Activated T-cell treated with anti-CD3 and anti-CD28 coated beads, Interleukin-2, amount 50 U/mL, for 72 hours (primary cell): ENCODE measurements at places on chromosomes 5 and 9. TPM values are rescaled to one million over a fixed set of nuclear protein-coding genes. Genes with fewer than 3 reads are reported as not detected.

The ETF1 gene
- 111 TPM for total RNA-seq

The KLHL3 gene
- 8.3 TPM for total RNA-seq

The GRPEL2 gene
- 42.7 TPM for total RNA-seq

The ISL1 gene
- total RNA-seq, result not detected

The GLDC gene
- 1.2 TPM for total RNA-seq

The JADE2 gene
- total RNA-seq, result 88.8 TPM

The SPINK13 gene
- total RNA-seq, result not detected

The PFN3 gene
- total RNA-seq, result not detected

The PDE8B gene
- 0.07 TPM for total RNA-seq

DNA sequence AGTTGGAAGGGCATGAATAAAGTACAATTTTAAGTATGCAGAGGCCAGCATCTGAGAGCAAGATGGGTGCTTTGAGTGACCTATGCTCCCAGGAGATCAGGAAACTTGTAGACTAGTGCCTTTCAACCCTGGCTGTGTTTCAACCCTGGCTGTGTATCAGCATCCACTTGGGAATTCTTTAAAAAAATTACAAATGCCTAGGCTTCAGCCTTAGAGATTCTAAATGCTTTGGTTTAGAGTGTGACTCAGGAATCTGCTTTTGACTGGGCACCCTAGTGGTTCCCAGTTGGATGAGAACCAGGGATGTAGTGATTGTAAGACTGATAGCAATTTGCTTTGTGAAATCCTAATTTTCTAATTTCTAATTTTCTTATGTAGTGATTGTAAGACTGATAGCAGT lies 65.6 kb downstream of the RALGPS1 start:
- no peak overlapping the region for H3K27ac ChIP-seq
- H3K4me3 ChIP-seq, result no peak overlapping the region
- DNase-seq, result no peak
- peaks cover 88% of the 10 kb centered on the region for H3K27me3 ChIP-seq
- peaks cover 9% of the 10 kb centered on the region for H3K36me3 ChIP-seq

GRCh38 chr5:11905206-11905605 lies 960 bp upstream of the CTNND2 start:
- peaks cover 13% of the 10 kb centered on the region for H3K4me1 ChIP-seq
- H3K36me3 ChIP-seq, result no peaks in the 10 kb centered on the region
- H3K4me3 ChIP-seq, result peak overlapping the region; percentile 74
- H3K27me3 ChIP-seq, result peaks cover 26% of the 10 kb centered on the region
- no peak for DNase-seq

GRCh38 chr5:108617467-108618435 lies 129.9 kb upstream of the FER start:
- no peaks in the 10 kb centered on the region for H3K36me3 ChIP-seq
- no peak overlapping the region for H3K4me3 ChIP-seq
- H3K4me1 ChIP-seq, result no peaks in the 10 kb centered on the region
- no peak for DNase-seq
- peaks cover 19% of the 10 kb centered on the region for H3K27me3 ChIP-seq

DNA sequence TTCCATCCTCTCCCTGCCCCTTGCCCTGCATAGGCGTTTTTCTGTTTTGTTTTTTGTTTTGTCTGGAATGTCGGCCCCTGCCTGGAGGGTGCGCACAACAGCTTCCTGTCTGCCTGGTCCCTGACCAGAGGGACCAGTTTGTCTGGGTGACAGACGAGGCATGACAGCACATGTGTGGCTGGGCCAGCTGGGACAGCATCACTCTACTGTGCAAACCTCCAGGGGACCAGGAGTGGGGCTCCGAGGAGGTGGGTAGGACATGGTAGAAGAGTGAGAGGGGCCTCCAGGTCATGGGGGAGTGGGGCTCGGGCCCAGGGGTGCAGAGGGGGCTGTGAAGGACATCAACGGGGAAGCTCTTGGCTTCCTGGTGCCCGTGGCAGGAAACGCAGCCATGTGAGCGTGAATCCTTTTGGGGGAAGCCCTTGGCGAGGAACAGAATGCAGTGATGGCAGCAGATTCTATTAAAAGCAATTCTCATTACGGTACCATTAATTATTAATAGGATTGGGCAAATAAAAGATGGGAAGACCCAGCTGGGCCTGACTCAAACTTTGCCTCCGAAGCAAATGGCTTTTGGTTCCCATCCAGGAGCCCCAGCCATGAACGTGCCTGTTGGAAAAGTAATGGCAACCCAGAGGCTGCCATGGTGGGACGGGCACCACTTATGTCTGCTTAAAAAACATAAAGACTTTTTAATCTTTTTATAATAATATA lies 184.4 kb upstream of the IER5L start:
- no peaks in the 10 kb centered on the region for H3K36me3 ChIP-seq
- no peak overlapping the region for H3K27ac ChIP-seq
- no peaks in the 10 kb centered on the region for H3K4me1 ChIP-seq
- DNase-seq, result no peak
- H3K4me3 ChIP-seq, result no peak overlapping the region
- no peaks in the 10 kb centered on the region for H3K27me3 ChIP-seq

DNA sequence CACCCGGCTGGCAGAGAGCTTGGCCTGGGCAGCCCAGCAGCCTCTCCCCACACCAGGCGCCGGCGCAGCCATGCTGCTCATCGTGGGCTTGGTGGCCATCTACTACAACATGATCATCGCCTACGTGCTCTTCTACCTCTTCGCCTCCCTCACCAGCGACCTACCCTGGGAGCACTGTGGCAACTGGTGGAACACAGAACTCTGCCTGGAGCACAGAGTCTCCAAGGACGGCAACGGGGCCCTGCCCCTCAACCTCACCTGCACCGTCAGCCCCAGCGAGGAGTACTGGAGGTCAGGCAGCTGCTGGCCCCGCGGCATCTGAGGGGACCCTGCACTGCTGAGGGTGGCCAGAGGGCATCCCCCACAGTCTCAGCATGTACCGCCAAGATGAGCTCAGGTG lies 7.1 kb downstream of the SLC6A7 start:
- DNase-seq, result no peak
- H3K27ac ChIP-seq, result no peak overlapping the region
- H3K4me1 ChIP-seq, result no peaks in the 10 kb centered on the region
- H3K27me3 ChIP-seq, result peaks cover 22% of the 10 kb centered on the region
- H3K4me3 ChIP-seq, result no peak overlapping the region

GRCh38 chr9:85479305-85479704 lies 262.4 kb downstream of the AGTPBP1 start:
- no peaks in the 10 kb centered on the region for H3K4me1 ChIP-seq
- no peak for DNase-seq
- H3K36me3 ChIP-seq, result no peaks in the 10 kb centered on the region
- H3K27ac ChIP-seq, result no peak overlapping the region

- no peaks in the 10 kb centered on the region for H3K4me1 ChIP-seq
- no peak overlapping the region for H3K4me3 ChIP-seq
- H3K27me3 ChIP-seq, result no peaks in the 10 kb centered on the region
These were observed 78.7 kb downstream of the HSPA4 start for GRCh38 chr5:133130387-133131118.

GRCh38 chr9:8366161-8366926 lies 566.8 kb upstream of the DMAC1 start:
- no peaks in the 10 kb centered on the region for H3K36me3 ChIP-seq
- peak overlapping the region; percentile 59 for H3K4me3 ChIP-seq
- H3K4me1 ChIP-seq, result peaks cover 16% of the 10 kb centered on the region
- no peak for DNase-seq

- no peak for DNase-seq
- H3K4me3 ChIP-seq, result no peak overlapping the region
These were observed 4.1 kb downstream of the DNAJB5 start for GRCh38 chr9:34993502-34994259.

DNA sequence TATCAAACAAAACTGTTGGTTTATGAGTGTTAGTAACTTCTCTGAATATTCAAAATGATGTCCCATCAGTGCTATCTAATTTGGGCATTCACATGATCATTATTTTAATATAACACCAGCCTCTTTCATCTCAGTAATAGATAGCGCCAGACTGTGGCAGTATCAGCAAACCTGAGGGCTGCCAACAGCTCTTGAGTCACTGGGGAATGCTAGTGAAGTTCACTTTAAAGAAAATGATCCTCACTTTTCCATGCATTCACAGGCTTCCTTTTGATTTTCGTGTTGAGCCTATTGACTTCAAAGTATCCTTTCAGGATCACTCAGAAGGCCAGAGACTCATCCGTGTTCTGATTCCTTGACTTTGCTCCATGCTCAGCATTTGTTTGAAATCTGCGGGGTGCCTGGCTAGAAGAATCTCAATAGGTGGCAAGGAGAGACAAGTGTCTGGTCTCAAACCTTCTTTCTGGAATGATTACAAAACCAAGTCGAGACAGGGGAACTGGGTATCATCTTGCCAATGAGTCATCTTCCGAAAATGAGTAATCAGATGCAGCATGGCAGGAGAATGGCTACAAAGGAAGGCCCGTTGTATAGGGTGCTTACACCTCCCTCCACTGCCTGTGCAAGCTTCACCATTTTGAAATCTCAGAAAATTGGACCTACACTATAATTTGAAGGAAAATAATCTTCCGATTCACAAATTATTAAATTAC lies 509.1 kb downstream of the RASEF start:
- no peaks in the 10 kb centered on the region for H3K36me3 ChIP-seq
- no peaks in the 10 kb centered on the region for H3K27me3 ChIP-seq
- H3K27ac ChIP-seq, result no peak overlapping the region
- H3K4me1 ChIP-seq, result no peaks in the 10 kb centered on the region

GRCh38 chr5:112119508-112119907 lies 299.6 kb downstream of the EPB41L4A start:
- H3K36me3 ChIP-seq, result no peaks in the 10 kb centered on the region
- no peaks in the 10 kb centered on the region for H3K4me1 ChIP-seq
- no peak for DNase-seq
- peaks cover 15% of the 10 kb centered on the region for H3K27me3 ChIP-seq
- H3K27ac ChIP-seq, result no peak overlapping the region

GRCh38 chr5:2675548-2675947 lies 75.9 kb downstream of the IRX2 start:
- no peak overlapping the region for H3K27ac ChIP-seq
- H3K4me3 ChIP-seq, result no peak overlapping the region
- no peaks in the 10 kb centered on the region for H3K36me3 ChIP-seq
- no peaks in the 10 kb centered on the region for H3K27me3 ChIP-seq
- DNase-seq, result no peak
- no peaks in the 10 kb centered on the region for H3K4me1 ChIP-seq

DNA sequence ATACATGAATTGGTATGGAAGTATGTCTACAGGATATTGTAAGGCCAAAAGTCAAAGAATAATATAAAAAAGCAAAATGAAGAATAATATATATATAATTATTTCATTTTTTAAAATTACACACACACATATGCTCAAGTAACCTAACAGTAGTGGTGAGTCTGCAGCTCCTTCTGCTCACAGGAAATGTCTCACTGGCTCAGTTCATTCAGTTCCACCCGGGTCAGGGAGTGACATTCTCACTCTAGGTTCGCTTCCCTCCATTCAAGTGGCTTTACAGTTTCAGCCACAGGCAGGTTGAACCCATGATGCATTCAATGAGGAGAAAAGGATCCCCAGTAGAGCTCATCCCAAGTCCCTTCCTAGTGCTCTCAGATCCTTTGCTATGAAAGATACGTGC lies 90.8 kb downstream of the SUSD1 start:
- H3K4me1 ChIP-seq, result no peaks in the 10 kb centered on the region
- H3K4me3 ChIP-seq, result no peak overlapping the region
- DNase-seq, result no peak
- no peaks in the 10 kb centered on the region for H3K27me3 ChIP-seq
- peaks cover 2% of the 10 kb centered on the region for H3K36me3 ChIP-seq
- H3K27ac ChIP-seq, result no peak overlapping the region

DNA sequence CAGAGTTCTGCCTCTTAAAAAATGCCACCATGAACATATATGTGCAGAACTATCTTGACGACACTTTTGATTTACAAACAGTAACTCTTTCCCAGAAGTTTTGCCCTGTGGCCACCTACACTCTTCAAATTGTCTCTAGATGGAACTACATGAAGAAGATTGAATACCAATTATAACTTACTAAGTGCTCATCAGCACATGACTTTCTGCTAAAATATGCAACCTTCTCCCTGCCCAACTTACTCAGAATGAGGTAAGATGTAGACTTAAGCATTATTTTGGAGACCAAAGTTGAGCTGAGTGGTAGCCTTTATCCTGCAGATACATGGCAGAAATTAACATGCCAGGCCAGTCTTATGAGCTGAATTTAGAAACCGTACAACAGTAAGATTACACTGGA lies 105.4 kb downstream of the SEMA5A start:
- H3K36me3 ChIP-seq, result no peaks in the 10 kb centered on the region
- no peak for DNase-seq
- H3K4me3 ChIP-seq, result no peak overlapping the region
- no peaks in the 10 kb centered on the region for H3K27me3 ChIP-seq
- H3K4me1 ChIP-seq, result no peaks in the 10 kb centered on the region

GRCh38 chr9:19026375-19026774 lies 6.6 kb downstream of the SAXO1 start:
- no peak overlapping the region for H3K27ac ChIP-seq
- peaks cover 7% of the 10 kb centered on the region for H3K27me3 ChIP-seq
- H3K4me1 ChIP-seq, result peaks cover 18% of the 10 kb centered on the region

DNA sequence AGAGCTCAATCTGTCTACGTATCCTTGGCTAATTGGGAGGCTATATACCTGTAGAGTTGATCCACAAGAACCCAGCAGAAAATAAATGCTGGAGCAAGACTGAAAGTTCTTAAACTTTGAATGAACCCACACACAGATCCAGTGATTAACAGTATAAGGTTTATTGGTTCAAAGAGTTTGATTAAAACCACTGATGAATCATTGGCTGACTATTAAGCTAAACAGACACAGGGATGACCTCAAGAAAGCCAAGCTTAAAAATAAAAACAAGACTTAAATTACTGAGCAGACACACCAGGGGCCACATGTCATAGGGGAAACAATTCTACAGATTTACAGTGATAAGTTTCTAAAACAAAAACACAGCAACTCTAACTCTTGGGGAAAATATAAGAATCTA lies 163.6 kb downstream of the SPATA31D1 start:
- no peak for DNase-seq
- no peaks in the 10 kb centered on the region for H3K4me1 ChIP-seq
- H3K27ac ChIP-seq, result no peak overlapping the region

DNA sequence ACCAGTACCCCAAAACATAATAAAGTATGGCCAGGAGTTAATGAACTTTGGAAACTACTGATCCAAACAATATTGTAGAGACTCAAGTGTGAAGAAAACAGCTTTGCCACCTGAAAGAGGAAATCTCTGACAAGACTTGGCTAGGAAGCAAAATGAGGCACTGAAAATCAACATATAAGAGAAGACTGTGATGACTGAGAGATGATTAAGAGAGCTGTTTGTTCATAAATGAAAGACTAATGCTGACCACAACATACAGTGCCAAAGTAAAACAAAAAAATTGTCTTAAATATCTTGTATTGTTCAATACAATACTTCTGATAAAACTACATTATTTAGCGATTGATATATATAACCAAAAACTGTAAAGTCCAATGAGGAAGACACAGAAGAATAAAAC lies 7.2 kb downstream of the RC3H2 start:
- peak overlapping the region; percentile 64 for H3K27ac ChIP-seq
- peaks cover 2% of the 10 kb centered on the region for H3K36me3 ChIP-seq
- H3K4me3 ChIP-seq, result peak overlapping the region; percentile 45
- H3K4me1 ChIP-seq, result peaks cover 39% of the 10 kb centered on the region
- DNase-seq, result no peak
- no peaks in the 10 kb centered on the region for H3K27me3 ChIP-seq
